ENCODE measurements at places on chromosomes 3 and 15.

- DNase-seq: no peak
Measured at GRCh38 chr3:52441772-52442332, 3.1 kb downstream of the SEMA3G start.

- DNase-seq: no peak
Measured at GRCh38 chr3:47877719-47878118, 74.8 kb downstream of the DHX30 start.

- no peak for DNase-seq
Measured at GRCh38 chr3:188234132-188234531, 80.2 kb downstream of the LPP start.

DNA sequence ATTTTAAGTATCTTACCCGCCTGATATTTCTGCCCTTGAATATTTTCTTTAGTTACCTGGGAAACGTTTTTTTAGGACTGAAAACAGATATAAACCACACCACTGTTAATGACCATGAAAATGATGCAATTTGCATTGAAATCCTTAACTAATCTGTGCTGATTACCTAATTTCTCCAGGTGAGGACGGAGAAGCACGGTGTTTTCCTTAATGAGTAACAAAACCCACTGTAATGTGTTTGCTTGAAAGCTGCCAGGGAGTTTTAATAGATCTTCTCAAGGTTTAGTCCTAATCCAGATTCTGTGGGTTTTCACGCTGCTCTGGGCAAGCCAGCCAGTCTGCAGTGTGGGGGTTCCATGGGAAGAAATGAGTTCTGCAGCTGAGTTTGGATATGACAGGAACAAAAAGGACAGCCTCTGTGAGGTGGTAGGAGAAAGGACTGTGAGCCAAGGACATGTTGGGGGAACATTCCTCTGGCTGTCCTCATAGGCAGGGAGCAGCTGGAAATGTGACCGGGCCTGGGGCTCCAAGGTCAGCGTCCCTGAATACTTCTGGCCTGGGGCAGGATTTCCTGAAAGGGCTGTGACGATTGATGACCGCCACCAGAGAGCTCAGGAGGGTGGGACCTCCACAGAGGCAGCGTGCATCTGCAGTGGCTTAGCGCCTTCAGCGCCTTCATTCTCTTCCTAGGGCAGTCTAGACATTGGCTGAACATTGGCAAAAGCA lies 18.6 kb downstream of the THSD4 start:
- DNase-seq: no peak

DNA sequence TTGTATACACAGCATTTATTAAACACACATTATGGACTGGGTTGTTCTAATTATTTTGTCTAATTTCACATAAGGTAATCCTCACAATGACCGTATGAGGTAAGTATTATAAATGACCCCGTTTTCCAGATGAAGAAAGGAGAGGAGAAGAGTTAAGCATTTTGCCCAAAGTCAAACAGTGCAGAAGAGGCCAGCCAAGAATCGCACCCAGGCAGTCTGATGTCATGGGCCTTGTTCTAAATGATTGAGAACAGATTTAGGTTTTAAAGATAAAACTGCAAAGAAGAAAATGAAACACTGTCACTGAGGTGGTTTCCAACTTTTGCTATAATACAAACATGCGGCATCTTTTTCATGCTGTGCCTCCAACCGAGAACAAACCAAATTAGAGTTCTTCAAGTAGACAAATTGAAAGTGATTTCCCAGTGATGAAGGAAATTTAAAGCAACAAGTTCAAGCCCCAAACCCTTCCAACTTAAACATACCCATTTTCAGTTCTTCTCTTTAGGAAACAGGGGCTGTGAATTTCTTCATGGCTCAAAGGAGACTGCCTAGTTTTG lies 155.3 kb downstream of the THRB start:
- no peak for DNase-seq

DNA sequence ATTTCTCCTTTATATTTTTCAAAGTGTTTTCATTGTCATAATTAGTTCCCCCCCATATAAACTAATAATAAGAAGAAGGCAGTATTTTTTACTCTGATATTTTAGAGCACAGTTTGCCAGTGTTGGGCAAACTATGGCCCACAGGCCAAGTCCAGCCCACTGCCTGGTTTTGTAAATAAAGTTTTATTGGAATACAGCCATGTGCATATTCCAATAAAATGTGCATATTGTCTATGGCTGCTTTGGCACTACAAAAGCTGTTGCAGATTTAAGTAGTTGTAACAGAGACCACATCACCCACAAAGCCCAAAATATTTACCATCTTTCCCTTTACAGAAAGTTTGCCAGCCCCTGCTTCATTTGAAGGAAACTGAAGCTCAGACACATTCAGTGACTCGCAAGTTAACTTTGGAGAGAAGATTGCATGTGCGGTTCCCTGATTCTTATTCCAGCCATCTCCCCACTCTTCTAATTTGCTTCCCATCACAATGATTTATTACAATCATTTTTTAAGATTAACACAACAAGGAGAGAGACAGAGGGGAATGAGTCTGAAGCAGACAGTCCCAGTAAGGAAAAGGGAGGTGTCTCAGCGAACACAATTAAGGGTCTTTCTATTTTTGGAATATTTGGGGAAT lies 48.9 kb downstream of the RFTN1 start:
- DNase-seq: no peak

DNA sequence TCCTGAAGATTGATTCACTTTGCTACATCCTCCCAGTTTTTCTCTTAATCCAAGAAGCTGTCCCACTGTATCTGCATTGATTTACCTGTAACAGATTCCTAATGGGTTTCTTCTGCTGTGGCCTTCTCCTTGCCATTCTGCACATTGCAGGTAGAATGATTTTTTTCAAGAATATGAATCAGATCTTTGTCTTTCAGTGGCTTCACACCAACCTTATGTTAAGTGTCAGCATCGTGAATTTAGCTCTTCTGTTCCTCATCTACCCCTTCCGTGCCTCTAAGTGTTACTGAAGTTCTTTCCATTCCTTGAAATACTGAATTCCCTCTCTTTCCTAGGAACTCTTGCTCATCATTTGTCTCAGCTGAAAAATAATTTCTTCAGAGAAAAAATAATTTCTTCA lies 7.5 kb downstream of the SENP5 start:
- DNase-seq: no peak

GRCh38 chr15:91116113-91117067 lies 16.3 kb downstream of the SV2B start:
- DNase-seq: no peak

- no peak for DNase-seq
Measured at GRCh38 chr3:17149076-17149475, 264.3 kb downstream of the PLCL2 start.

DNA sequence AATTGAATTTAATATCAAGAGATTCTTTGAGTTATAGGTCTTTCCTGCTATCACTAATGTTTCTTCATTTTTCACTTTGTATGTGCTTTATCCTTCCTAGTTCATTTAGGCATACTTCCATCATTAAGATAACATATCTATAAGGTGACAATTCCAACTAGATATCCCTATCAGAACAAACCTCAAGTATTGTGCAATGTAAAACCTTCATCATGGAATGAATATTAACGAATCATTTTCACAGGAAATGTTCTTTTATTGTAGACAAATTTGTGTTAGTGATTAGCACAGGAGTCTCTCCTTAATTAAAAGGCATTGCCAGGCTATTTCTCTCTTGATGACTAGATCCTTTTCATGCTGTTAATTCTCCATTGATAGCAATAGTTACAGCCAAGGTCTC lies 236.5 kb upstream of the MME start:
- DNase-seq: no peak

DNA sequence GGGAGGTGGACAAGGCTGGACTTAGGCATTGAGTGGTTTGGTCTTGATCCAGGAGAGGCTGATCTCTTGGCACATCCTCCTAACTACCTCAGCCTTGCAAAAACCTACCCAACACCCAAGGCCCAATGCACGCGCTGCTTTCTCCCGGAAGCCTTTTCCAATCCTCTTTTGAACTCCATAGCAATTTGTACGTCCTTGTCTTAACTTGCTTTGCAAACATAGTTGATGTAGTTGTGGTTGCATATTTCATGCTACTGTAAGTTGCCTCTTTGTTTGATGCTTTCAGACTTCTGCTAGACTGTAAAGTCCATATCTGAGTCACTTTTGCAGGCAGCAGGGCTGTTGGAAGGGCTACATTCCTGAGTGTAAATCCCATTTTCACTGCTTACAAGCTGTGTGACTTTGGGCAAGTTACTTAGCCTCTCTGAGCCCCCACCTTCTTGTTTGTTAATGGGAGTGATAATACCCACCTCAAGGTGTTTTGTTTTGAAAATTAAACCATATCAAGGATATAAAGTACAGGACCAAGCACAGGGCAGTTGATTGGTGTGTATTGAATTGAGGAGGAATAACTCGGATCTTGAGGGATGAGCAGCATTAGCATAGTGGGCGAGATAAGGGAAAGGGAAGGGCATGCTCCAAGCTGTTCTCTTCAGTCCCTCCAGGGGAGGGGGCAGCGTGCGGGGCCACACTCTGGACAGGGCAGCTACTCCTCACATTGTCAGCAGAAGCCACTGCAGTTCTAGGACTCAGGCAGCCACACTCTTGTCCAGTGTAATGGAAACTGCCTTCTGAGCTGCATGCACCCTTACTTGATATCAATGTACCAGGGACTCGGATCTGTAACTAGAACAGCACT lies 28.8 kb downstream of the SIAH2 start:
- DNase-seq: no peak

- DNase-seq: no peak
Measured at GRCh38 chr3:31185062-31185357, 290.5 kb upstream of the GADL1 start.

DNA sequence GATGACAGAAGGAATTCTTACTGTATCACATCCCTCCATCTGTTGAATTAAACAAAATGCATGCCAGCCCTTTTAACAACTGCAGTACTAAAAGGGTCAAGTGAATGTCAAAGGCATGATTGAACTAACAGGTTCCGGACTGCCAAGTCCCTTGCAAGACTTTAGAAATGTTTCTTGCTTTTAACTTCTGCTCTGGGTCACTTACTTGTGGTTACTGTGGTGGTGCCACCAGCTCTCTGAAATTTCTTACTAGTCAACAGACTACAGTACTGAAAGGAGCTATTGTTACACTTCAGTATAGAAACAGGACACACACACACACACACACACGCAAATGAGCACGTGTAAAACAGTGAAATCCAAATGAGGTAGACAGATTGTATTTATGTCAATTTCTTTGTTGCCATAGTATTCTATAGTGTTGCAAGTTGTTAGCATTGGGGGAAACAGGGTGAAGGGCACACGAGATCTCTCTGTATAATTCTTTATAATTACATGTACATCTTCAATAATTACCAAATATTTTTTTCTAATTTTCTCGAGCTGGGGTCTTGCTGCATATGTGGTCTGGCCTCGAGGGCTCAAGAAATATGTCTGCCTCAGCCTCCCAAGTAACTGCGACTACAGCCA lies 79.9 kb upstream of the SLC25A26 start:
- no peak for DNase-seq

- no peak for DNase-seq
Measured at GRCh38 chr15:93451822-93452221, 362.8 kb upstream of the RGMA start.

GRCh38 chr3:51279448-51279847 lies 105.6 kb upstream of the MANF start:
- DNase-seq: no peak

DNA sequence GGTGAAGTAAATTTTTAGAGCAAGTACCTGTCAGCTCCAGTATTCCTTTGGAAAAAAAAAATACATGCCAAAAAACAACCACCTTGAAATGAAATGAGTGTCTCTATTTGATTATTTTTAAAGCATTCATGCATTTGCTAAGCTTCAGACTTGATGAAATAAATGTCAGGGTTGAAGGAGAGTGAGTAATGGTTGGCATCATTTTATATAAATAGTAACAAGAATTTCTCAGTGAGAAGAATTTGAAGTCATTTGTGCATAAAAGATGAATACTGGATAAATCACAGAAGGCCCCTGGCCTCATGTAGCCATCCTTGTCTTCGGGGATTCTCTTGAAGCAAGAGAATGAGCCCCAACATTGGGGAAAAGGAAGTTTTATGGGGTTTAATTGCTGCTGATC lies 318.4 kb downstream of the LPP start:
- no peak for DNase-seq

DNA sequence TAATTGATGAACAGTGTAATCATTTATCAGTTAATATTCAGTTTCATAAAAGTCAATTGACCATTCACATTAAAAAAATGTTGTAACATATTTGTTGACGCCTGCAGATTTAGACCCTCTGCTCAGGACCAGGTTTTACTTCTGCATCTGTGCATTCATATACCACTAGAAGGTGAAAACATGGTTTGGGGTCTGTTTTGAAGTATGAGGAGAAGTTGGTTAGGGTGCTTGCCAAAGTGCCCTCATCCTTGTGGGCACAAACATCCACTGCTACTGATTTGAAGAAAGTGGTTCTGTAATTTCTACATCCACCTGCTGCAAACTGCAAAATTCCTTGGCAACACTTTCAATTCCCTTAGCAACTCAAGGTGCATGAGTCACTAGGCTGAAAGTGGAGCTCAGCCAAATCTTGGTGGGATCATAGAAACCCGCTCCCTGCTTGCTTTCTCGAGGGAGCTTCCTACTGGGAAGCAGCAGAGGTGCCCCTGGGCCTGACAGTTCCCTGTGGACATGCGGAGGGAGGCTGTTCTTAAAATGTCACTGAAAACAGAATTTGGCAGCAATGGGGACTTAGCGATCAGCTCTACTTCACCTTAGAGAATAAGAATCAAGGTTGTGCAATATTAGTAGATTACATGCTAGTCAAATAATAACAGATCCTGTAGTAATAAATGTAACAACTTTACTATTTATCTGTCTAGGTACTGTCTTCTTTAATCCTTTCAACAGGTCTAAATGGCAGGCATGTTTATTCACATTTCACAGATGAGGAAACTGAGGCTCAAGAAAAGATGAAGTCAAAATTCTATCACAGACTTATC lies 301.0 kb upstream of the TBL1XR1 start:
- no peak for DNase-seq

- DNase-seq: no peak
Measured at GRCh38 chr3:100653604-100654294, 44.3 kb downstream of the ADGRG7 start.

GRCh38 chr3:53482227-53482626 lies 12.2 kb upstream of the CACNA1D start:
- no peak for DNase-seq

DNA sequence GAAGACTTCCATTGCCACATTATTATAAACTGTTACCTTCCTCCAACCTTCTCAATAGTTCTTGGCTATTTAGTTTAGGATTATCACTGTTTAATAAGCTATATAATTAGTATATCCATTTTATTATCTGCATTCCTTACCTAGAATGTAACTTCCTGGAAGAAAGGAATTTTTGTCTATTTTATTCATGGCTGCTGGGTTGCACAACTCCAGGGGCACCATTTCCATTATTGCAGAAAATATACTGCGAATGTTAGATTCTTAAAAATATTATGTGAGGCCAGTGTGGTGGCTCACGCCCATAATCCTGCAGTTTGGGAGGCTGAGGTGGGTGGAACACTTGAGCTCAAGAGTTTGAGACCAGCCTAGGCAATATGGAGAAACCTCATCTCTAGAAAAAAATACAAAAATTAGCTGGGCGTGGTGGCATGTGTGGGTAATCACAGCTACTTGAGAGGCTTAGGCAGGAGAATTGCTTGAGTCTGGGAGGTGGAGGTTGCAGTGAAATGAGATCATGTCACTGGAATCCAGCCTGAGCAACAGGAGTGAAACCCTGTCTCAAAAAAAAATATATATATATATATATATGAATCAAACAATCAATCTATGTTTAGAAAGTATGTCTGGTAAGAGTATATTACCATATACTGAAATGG lies 19.9 kb downstream of the CLDN1 start:
- no peak for DNase-seq

- no peak for DNase-seq
Measured at GRCh38 chr3:182618085-182618732, 175.1 kb upstream of the ATP11B start.

Measured in cortex of kidney (tissue), 1 donor.